ENCODE measurements at places on chromosomes 4 and X.

DNA sequence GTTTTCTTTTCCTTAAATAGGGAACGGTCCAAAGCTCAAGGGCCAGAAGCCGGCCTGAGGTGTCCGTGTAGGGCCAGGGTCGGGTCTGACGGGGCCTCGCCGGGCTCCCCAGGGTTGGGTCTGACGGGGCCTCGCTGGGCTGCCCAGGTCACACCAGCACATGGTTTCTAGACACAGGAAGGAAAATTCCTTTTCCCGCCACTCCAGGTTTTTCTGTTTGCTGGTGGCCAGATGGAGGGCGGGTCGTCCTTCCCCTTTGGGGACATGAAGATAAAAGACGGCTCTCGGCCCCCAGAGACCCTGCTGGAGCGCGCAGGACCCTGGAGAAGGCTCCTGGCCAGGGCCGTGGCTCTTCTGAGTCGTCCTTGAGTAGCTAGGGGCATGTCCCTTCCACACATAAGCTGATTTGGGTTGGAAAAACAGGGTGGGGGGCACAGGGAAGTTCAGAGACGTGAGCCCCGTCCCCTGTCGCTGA is 35.1 kb downstream of the PIGG start:
- DNase-seq = no peak

GRCh38 chr4:76611616-76612207 is 176.7 kb downstream of the SHROOM3 start:
- DNase-seq = no peak

DNA sequence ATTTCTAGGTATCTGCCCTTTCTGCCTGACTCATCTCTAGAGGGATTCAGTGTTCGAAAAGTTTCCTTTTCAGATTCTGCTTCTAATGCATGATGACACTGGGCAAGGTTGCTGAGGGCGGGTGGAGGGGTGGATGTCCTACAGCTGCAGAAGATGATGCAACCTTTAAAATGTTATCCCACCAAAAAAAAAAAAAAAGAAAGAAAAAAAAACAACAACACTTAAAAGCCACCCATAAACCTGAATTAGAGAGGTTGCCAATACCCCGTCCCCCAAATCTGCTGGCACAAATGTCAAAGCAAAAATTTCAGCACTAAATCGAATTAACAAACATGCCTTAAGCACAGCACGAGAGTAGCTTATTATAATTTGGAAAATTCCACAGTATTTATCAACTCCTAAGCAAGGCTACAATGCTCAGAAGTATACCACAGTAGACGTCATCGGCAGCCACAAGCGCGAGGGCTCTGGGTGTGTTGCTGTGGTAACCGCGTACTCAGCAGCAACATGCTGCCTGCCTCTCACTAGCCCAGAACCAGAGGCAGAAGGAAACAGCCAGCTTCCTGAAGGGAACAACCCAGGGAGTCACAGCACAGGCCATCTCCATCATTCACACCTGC is 167.5 kb upstream of the MAP3K15 start:
- DNase-seq = peak; percentile 63

DNA sequence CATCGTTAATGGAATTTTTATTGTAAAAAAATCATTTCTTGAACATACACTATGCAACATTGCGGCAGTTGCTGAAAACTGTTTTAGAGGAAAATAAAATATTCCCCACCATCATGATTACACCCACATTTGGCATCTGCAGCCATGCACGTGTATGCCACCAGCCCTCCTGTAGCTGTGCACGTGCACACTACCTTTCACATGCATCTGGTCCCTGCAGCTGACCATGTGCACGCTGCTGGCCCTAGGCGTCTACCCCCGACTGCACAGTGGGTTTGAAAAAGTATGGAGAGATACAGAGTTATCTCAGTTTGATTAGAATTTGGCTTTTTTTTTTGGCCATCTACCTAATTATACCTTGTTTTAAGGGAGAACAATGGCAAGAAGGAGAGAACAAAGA is 569.8 kb upstream of the IGFBP7 start:
- no peak for DNase-seq

- DNase-seq = no peak
Measured at GRCh38 chrX:53071604-53072417, 10.4 kb upstream of the TSPYL2 start.

DNA sequence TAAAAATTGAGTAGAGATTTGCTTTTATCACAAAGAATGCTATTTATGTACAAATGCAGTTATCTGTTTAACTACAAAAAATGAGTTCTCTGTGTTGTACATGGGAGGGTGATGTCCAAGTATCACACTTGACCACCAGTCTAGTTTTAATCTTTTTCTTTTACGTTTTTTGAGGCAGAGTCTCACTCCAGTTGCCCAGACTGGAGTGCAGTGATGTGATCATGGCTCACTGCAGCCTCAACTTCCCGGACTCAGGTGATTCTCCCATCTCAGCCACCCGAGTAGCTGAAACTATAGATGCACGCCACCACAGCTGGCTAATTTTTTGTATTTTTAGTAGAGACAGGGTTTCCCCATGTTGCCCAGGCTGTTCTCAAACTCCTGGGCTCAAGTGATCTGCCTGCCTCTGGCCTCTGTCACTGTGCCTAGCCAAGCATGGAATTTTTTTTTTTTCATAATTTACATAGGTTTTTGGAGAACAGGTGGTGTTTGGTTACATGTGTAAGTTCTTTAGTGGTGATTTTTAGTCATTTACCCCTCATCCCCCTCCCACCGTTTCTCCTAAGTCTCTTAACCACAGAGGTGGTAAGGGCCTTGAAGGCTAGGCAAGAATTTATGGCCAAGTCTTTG is 47.9 kb upstream of the RPA4 start:
- DNase-seq = no peak

- DNase-seq = no peak
Measured at GRCh38 chr4:124097447-124097846, 615.1 kb downstream of the ANKRD50 start.

DNA sequence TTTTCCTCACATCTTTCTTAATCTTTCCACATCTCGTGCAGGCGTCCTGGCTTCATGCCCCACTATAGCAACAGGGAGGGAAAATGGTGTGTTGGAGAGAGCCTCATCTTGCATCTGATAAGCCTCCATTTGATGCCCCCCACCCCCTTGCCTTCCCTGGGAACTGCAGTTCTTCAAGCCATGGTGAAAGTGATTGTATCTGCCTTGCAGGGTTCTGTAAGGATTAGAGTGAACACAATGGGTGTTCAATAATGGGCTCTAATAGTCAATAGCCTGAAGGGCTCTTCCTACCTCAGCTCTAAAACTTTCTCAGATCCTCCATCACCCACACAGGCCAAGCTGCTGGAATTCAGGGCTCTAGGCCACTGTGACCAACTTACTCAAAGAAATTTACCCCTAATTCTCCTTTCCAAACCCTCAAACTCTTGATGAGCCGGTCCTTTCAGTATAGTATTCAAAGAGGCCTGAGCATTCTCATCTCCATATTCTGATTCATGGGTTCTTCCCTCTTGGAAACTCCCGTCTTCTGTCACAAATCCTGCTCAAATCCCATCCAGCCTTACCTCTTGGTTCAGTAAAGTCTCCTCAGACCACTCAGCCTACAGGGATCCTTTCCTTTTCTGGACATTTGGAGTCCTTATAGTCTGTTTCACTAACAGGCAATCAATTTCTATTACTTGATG is 128.3 kb upstream of the TRIM2 start:
- no peak for DNase-seq

DNA sequence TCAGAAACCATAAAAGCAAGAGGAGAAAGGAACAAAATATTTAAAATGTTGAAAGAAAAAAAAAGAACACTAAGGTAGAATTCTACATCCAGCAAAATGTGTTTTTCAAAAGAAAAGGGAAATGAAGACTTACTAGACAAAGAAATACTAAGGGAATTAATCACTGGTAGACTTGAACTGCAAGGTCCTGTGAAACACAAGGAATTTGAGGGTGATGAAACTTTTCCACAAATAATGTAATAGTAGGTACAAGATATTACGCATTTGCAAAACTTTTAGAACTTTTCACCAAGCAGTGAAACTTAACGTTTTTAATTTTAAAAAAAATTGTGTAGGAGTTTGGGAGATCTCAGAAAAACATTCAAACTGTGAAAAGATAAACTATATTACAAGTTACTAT is 180.3 kb upstream of the MAGEB16 start:
- no peak for DNase-seq

GRCh38 chr4:76447393-76447851 is 12.4 kb downstream of the SHROOM3 start:
- DNase-seq = peak; percentile 24

Data from AG04449 (cell line).